Natural killer cell (primary cell): ENCODE measurements at places on chromosomes 2 and 18. TPM values are rescaled to one million over a fixed set of nuclear protein-coding genes. Genes with fewer than 3 reads are reported as not detected.

DNA sequence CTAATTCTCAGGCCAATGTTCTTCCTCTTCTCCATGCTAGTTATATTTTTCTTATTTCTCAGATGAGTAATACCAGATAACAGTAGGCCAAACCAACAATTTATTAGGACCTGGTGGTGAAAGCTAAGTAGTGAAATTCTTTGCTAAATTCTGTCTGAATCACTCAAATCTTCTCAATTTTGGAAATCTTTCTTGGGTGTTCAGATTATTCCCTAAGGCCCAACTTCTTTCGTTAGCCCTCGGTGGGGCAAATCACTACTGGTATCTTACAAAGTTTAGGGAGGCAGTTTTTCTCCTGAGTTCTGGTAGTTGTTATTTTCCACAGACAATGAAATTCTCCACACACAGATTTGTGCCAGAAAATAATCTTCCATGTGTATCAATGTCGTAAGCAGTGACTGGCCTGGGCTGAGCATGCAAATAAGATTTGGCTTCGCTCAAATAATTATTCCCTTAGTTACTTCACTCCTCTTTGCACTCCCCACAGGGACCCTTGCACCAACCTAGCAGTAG, 443.5 kb upstream of the SLC14A2 start:
- DNase-seq, result no peak
- H3K27ac ChIP-seq, result no peak overlapping the region
- H3K4me1 ChIP-seq, result no peaks in the 10 kb centered on the region
- no peaks in the 10 kb centered on the region for H3K27me3 ChIP-seq
- H3K36me3 ChIP-seq, result no peaks in the 10 kb centered on the region
- no peak overlapping the region for H3K4me3 ChIP-seq

GRCh38 chr2:227460070-227460485, 11.9 kb upstream of the AGFG1 start:
- DNase-seq, result peak; percentile 25
- H3K36me3 ChIP-seq, result no peaks in the 10 kb centered on the region
- peaks cover 11% of the 10 kb centered on the region for H3K4me1 ChIP-seq
- no peak overlapping the region for H3K4me3 ChIP-seq

DNA sequence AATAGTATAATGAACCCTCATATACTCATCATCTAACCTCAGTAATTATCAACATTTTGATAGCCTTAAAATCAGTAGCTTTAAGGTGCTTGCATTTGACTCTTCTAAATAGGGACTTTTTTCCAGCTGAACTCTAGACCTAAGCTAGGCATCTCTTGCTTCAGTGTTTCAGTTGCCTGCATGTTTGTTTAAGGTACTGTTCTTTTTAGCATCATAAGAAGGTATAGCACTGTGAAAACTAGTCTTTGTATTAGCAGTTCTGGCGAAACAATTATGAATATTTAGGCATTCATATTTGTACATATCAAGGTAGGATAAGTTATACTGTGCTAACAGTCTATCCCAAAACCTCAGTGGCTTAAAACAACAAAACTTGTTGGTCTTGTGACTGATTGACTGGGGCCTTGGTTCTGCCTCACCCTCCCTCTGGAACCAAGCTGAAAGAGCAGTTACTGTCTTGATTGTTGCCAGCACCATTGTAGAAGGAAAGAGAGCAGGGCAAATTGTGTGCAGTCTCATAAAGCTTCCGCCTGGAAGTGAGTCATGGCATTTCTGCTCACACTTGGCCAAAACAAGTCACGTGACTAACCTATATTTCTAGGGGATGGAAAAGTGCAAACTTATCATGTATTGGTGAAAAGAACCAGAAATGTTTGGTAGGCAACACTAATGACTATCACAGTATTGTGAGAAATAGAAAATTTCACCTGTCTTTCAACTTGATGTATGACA, 24.3 kb downstream of the GALNT1 start:
- no peak overlapping the region for H3K27ac ChIP-seq
- no peak for DNase-seq
- no peaks in the 10 kb centered on the region for H3K36me3 ChIP-seq
- H3K4me1 ChIP-seq, result no peaks in the 10 kb centered on the region

- H3K27ac ChIP-seq, result no peak overlapping the region
- DNase-seq, result no peak
- H3K36me3 ChIP-seq, result no peaks in the 10 kb centered on the region
- no peak overlapping the region for H3K4me3 ChIP-seq
- H3K27me3 ChIP-seq, result no peaks in the 10 kb centered on the region
Measured at GRCh38 chr18:39453882-39454281, 1888.3 kb upstream of the CELF4 start.

DNA sequence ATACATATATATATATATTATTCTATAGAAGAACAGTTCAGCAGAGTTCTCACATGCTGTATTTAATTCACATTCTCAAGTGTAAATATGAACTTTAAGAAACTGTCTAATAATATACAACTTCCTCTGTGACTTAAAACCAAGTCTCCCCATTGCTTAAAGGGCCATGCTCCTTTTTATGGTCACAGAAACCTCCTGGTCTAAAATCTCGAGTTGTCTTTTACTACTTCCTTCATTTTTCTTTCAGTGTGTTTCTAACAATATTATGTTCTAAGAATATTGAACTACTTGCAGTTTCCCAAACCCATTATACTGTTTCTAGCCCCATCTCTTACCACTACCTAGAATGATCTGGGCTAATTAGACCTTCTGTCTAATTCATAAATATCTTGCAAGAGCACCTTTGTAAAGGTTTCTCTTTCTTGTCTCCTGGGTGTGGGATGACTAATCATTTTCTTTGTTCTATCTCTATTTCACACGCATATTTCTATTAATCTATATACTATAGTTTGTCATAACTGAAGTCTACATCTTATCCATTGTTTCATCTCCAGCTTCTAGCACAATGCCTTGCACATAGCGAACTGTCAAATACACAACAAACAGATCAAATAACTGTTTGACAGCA, 48.8 kb downstream of the ERBB4 start:
- no peak overlapping the region for H3K4me3 ChIP-seq
- H3K36me3 ChIP-seq, result no peaks in the 10 kb centered on the region
- no peak overlapping the region for H3K27ac ChIP-seq
- no peaks in the 10 kb centered on the region for H3K27me3 ChIP-seq
- no peak for DNase-seq
- H3K4me1 ChIP-seq, result no peaks in the 10 kb centered on the region

The TUBA4B gene
- not detected for total RNA-seq

The COX7A2L gene
- 45.8 TPM for total RNA-seq
